ENCODE measurements at places on chromosomes 3 and 15.

DNA sequence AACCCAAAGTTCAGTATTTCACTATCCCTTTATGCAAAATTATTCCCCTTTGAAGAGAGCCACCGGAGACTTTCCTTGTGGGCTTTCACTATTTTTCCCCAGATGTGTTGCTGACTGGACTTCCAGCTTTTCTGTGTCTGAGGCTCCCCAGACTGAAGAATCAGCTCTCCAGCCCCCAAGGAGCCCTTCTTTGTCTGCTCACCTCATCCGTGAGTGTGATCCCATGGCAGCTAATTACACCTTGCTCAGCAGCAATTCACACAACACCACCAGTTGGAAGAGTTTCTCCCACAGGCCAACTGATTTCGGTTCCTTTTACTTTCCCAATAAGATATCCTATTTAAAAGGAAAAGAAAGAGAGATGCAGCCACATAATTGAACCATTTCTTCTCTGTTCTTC is 249.5 kb upstream of the TRIM42 start:
- peaks cover 8% of the 10 kb centered on the region for H3K4me1 ChIP-seq
- no peak overlapping the region for H3K4me3 ChIP-seq
- no peak for DNase-seq
- no peak overlapping the region for H3K27ac ChIP-seq
- no peaks in the 10 kb centered on the region for H3K27me3 ChIP-seq
- H3K36me3 ChIP-seq: no peaks in the 10 kb centered on the region

DNA sequence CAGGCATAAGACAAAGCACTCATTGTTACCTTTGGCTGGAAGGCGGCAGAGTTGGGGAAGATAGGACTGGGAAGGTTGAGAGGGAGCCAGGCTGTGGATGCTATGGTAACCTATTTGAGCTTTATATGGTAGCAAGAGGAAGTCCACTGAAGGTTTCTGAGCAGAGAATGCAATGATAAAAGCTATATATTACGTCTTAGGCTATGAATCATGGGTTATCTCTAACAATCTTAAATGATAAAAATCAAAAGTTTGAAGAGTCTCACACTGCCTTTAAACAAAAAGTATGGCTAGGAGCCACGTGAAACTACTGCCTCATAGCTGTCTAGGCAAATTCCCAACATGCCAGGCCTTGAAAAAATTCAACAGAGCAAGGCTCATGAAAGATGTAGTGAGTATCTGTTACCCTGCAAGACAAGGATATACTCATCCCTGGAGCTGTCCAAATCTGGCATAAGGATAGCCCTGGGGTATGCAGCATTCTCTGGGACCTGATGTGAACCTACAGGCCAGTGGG is 4.1 kb downstream of the P3H2 start:
- H3K27ac ChIP-seq: no peak overlapping the region
- peaks cover 8% of the 10 kb centered on the region for H3K4me1 ChIP-seq
- DNase-seq: no peak
- H3K4me3 ChIP-seq: no peak overlapping the region

DNA sequence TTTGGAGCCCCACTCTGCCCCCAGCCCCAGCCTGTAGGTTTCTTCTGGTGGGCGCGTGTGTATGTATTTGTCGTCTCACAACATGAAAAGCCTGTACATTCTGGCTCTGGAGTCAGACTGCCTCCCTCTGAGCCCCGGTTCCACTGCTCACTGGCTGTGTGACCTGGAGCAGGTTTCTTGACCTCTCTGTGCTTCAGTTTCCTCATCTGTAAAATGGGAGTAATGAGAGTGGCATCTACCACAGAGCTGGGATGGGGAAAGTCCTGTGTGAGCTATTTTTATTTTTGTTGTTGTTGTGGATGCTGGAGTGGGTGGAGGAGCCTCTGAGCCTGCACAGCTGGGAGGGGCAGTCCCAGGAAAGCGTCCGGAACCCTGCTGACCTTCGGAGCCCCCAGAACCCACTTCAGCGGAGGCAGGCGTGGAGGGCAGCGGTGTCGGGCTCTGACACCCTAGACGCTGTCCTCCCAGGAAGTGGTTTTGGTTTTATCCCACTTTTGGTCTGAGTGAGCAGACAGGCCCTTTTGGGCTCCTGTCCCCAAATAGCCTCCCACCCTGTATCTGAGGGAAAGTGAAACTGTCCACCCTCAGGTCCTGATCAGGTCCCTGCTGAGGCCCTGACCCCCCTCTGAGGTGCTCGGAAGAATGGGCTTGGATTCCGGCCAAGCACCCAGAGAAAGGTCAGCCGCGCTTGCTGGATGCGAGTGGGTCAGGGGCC is 103.5 kb downstream of the CHSY1 start:
- no peak overlapping the region for H3K27ac ChIP-seq
- H3K4me3 ChIP-seq: no peak overlapping the region
- H3K27me3 ChIP-seq: no peaks in the 10 kb centered on the region
- DNase-seq: no peak

DNA sequence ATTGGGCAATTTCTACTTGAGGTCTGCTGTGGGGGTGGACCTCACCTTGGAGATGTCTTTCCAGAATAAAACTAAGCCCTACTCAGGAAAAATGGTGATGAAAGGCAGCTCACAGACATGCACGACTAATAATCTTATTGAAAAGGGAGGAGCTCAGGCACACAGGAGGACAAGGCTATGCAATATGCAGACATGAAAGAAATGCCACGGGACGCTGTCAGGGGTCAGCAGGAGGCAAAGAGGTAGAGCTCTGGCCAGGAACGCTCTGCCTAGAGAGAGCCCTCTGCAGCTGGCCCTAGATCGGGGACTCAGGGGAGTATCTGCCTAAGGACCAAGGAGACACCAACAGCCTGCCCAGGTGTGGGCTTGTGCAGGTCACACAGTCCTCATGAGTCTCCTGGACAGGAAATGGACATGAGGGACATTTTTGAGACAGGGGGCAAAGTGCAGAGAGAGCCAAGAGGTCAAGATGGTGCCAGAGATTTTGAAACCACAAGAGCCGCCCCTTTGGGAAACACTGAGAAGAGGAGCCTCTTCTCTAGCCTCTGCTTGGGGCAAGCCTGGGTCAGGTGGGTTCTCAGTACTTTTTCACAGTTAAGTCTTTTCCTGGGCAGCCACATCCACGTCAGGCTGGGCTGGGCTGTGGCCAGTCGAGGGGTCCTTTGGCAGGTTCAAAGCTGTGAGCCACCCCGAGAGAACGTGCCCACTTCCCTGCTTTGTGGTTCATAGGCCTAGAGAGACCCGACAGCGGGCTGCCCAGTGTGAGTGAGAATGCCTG is 23.2 kb downstream of the EAF1 start:
- no peaks in the 10 kb centered on the region for H3K4me1 ChIP-seq
- H3K36me3 ChIP-seq: no peaks in the 10 kb centered on the region
- H3K4me3 ChIP-seq: no peak overlapping the region
- H3K27me3 ChIP-seq: no peaks in the 10 kb centered on the region
- no peak for DNase-seq

DNA sequence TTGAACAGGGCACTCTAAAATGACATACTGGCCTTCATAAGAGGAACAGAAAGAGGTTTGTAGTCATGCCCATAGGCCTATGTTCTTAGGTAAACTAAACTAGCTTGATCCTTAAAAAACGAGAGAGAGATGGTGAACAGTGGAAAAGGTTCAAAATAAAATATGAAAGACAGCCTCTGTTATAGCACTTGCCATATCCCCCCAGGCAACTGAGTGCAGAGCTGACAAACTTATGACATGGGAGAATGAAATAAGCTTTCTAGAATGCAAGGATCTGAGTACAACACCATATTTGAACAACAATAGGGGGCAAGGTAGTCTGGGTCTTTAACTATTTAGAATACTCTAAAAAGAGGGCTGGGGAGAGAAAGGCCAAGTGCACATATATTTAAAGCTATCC is 700.6 kb upstream of the CFAP20DC start:
- H3K36me3 ChIP-seq: no peaks in the 10 kb centered on the region
- no peaks in the 10 kb centered on the region for H3K27me3 ChIP-seq
- H3K27ac ChIP-seq: no peak overlapping the region
- H3K4me1 ChIP-seq: peaks cover 3% of the 10 kb centered on the region
- no peak overlapping the region for H3K4me3 ChIP-seq

- no peaks in the 10 kb centered on the region for H3K4me1 ChIP-seq
- no peak overlapping the region for H3K4me3 ChIP-seq
- H3K27me3 ChIP-seq: no peaks in the 10 kb centered on the region
- H3K36me3 ChIP-seq: no peaks in the 10 kb centered on the region
- no peak overlapping the region for H3K27ac ChIP-seq
- DNase-seq: no peak
Measured at GRCh38 chr15:26561896-26562295, 211.0 kb downstream of the GABRB3 start.

DNA sequence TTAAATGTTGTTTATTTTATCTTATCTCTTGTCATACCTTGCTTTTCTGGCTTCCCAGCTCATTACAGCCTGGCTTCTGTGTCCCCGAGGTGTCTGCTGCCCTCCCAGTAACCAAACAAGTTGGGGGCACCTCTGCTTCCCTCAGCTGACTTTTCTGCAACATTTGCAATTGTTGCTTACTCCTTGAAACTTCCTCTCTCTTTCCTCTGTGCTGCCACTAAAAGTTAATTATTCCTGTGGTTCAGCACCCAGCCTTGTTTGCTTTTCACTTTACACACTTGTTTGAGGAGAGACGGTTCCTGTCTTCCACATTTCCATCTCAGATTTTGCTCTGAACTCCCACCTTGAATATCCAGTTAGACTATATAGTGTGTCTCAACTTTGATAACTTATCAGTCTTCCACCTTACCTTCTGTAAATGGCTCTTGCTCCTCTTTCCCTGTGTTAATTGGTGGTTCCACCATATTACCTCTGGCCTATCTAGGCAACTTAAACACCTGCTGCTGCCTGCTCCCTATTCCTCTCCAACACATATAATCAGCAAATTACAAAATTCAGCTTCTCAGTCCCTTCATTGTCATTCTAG is 21.6 kb downstream of the MCTP2 start:
- H3K4me3 ChIP-seq: no peak overlapping the region
- H3K27ac ChIP-seq: no peak overlapping the region
- no peaks in the 10 kb centered on the region for H3K4me1 ChIP-seq
- H3K27me3 ChIP-seq: no peaks in the 10 kb centered on the region

DNA sequence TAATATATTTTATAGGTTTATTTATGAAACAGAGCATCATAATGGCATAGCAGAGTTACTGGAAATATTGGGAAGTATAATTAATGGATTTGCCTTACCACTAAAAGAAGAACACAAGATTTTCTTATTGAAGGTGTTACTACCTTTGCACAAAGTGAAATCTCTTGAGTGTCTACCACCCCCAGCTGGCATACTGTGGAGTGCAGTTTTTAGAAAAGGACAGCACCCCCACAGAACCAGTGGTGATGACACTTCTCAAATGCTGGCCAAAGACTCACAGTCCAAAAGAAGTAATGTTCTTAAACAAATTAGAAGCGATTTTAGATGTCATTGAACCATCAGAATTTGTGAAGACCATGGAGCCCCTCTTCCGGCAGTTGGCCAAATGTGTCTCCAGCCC is 58.1 kb downstream of the DNAH1 start:
- H3K27me3 ChIP-seq: no peaks in the 10 kb centered on the region
- no peak overlapping the region for H3K27ac ChIP-seq
- DNase-seq: no peak
- H3K36me3 ChIP-seq: no peaks in the 10 kb centered on the region
- no peak overlapping the region for H3K4me3 ChIP-seq

DNA sequence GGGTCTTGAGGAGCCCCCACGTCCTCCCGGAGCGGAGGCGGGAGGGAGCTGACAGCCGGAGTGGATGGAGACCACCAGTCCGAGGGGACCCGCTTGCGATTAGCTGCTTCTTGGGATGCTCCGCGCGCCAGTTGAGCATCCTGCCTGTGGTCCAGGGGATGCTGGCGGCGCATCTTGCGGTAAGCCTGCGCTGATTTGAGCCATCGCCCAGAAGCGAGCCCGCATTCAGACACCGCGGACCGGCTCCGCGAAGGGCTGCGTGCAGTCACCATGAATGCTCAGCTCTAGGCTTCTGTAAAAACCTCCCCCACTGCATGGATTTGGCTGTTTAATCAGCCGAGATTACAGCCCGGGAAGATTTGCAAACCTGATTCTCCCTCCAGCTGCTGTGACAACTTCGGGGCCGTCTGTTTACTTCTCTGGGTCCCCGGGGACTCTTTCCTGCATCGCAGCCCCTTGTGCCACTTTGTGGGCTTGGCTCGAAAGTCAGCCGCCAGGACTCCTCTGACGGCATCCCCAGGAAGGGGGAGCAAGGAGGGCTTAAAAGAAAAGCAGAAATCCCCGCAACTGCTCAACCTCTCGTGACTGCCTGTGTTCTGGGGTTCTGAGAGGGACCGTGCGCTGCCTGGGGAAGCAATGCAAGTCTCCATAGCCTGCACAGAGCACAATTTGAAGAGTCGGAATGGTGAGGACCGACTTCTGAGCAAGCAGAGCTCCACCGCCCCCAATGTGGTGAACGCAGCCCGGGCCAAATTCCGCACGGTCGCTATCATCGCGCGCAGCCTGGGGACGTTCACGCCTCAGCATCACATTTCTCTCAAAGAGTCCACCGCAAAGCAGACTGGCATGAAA is 171.1 kb downstream of the KCNAB1 start:
- H3K27me3 ChIP-seq: no peaks in the 10 kb centered on the region
- DNase-seq: no peak
- H3K4me1 ChIP-seq: peaks cover 4% of the 10 kb centered on the region

DNA sequence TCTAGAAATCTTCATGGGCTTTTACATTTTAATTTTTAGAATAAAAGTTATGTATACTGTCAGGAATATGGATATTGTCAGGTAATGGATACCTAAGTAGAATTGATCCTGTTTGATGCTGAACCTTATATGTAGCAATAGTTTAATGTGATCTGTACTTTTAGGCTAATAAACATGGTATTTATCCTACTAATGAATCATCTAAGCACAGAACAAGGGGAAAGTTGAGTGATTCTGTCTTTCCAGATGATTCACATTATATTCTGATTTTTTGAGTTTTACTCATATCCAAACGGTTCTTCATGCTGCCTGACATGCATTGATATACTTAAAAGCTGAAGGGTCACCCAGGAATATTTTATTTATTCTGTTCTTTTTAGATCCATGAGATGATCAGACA is 34.5 kb downstream of the FANCI start:
- H3K27ac ChIP-seq: no peak overlapping the region
- H3K4me1 ChIP-seq: no peaks in the 10 kb centered on the region
- no peak for DNase-seq
- no peaks in the 10 kb centered on the region for H3K36me3 ChIP-seq
- no peaks in the 10 kb centered on the region for H3K27me3 ChIP-seq

All from ovary (tissue), 10 donors.